Lung (tissue), 17 donors: ENCODE measurements at places on chromosomes 7 and 10. TPM values are rescaled to one million over a fixed set of nuclear protein-coding genes. Genes with fewer than 3 reads are reported as not detected.
A peak's percentile ranks its signal among the peaks of the same experiment; 100 is the strongest.

DNA sequence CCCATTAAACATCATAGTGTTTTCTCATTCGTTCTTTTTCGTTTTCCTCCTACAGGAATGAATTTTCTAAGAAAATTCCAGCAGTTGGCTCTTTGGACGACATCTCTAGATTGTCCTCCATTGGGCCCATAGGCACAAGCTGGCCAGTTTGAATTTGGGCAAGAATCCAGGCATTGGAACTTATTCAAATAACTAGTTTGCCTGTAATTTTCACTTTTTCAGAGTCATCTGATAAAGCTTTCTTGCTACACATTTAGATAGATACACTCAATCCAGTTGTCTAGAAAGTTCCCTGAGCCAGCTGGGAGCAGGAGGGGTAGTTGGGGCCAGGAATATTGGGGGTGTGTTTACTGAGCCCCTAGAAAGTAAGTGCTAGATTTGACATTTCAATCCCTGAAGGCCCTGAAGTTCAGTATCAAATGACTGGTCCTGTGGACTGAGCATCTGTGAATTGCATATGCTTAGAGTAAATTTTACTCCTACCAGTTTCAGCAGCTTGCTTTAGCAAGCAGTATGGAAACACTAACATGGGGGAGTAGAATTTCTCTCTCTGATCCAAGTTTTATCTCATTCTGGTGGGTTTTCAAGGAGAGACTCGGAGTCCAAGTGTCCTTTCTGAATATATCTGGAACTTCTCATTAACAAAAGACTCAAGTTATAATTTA, 5.2 kb downstream of the EGFR start:
- no peaks in the 10 kb centered on the region for H3K27me3 ChIP-seq
- no peak overlapping the region for H3K4me3 ChIP-seq
- no peak for DNase-seq
- H3K4me1 ChIP-seq = peaks cover 57% of the 10 kb centered on the region
- H3K36me3 ChIP-seq = peaks cover 2% of the 10 kb centered on the region

- H3K36me3 ChIP-seq = peaks cover 33% of the 10 kb centered on the region
- peak overlapping the region; percentile 25 for H3K27ac ChIP-seq
- no peak overlapping the region for H3K4me3 ChIP-seq
- no peak for DNase-seq
- peaks cover 10% of the 10 kb centered on the region for H3K4me1 ChIP-seq
- no peaks in the 10 kb centered on the region for H3K27me3 ChIP-seq
Measured at GRCh38 chr10:5645944-5646617, 20.3 kb downstream of the ASB13 start.

GRCh38 chr7:19508124-19508523, 200.7 kb downstream of the POLR1F start:
- H3K27me3 ChIP-seq = no peaks in the 10 kb centered on the region
- H3K4me3 ChIP-seq = no peak overlapping the region
- DNase-seq = no peak
- H3K4me1 ChIP-seq = no peaks in the 10 kb centered on the region
- no peak overlapping the region for H3K27ac ChIP-seq
- H3K36me3 ChIP-seq = no peaks in the 10 kb centered on the region

DNA sequence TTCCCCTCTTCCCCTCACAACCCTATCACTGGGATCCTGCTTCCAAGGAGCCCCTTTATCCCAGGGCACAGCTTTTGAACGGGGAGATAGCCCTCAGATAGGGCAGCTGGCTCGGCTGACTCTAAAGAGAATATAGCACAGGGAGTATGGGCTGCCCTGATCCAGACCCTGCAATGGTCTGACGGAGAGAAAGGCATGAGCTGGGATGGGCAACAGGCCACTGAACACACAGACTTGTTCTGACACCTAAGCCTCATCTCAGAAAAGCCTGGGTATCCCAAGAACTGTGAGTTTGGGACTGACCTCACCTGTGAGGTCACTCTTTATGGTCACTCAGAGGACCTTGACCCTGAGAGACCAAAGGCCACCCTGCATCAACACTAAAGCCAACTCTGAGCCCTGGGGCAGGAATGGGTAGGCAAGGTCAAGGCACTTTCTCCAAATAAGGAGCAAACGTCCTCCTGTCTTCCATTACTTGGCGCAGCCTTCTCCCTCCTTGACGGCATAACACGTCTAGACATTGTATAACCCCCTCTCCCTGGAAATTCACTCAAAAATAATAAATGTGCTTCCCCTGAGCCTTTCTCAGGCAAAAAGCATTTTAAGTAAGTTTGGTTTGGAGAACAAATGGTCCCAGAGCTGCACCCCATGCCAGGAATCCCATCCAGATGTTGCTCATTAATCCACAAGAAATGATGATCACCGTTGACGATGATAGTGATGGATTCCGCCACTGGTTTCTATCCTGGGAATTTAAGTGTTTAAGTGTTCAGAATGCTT, 8.2 kb upstream of the LRRC18 start:
- DNase-seq = no peak
- no peaks in the 10 kb centered on the region for H3K4me1 ChIP-seq

- H3K4me1 ChIP-seq = no peaks in the 10 kb centered on the region
- no peak for DNase-seq
- H3K36me3 ChIP-seq = no peaks in the 10 kb centered on the region
- no peaks in the 10 kb centered on the region for H3K27me3 ChIP-seq
- H3K4me3 ChIP-seq = no peak overlapping the region
- no peak overlapping the region for H3K27ac ChIP-seq
Measured at GRCh38 chr7:19181634-19182033, 36.4 kb upstream of the FERD3L start.

- H3K27me3 ChIP-seq = no peaks in the 10 kb centered on the region
- peaks cover 34% of the 10 kb centered on the region for H3K4me1 ChIP-seq
- no peak overlapping the region for H3K4me3 ChIP-seq
- H3K36me3 ChIP-seq = peaks cover 10% of the 10 kb centered on the region
- no peak overlapping the region for H3K27ac ChIP-seq
- no peak for DNase-seq
Measured at GRCh38 chr10:86509145-86509544, 12.4 kb downstream of the WAPL start.

GRCh38 chr10:44853148-44853734, 57.9 kb upstream of the TMEM72 start:
- no peak for DNase-seq
- H3K27me3 ChIP-seq = no peaks in the 10 kb centered on the region
- H3K4me3 ChIP-seq = no peak overlapping the region
- no peaks in the 10 kb centered on the region for H3K36me3 ChIP-seq

GRCh38 chr7:4849390-4849789, 12.4 kb downstream of the PAPOLB start:
- peak; percentile 53 for DNase-seq
- H3K4me3 ChIP-seq = no peak overlapping the region
- no peaks in the 10 kb centered on the region for H3K36me3 ChIP-seq
- no peak overlapping the region for H3K27ac ChIP-seq
- H3K27me3 ChIP-seq = no peaks in the 10 kb centered on the region
- H3K4me1 ChIP-seq = no peaks in the 10 kb centered on the region

- no peak overlapping the region for H3K27ac ChIP-seq
- peaks cover 7% of the 10 kb centered on the region for H3K4me1 ChIP-seq
- DNase-seq = no peak
- no peak overlapping the region for H3K4me3 ChIP-seq
- H3K27me3 ChIP-seq = no peaks in the 10 kb centered on the region
Measured at GRCh38 chr7:117588352-117588794, 108.5 kb downstream of the CFTR start.

- H3K4me1 ChIP-seq = peaks cover 1% of the 10 kb centered on the region
- no peak overlapping the region for H3K4me3 ChIP-seq
- H3K36me3 ChIP-seq = no peaks in the 10 kb centered on the region
- H3K27ac ChIP-seq = no peak overlapping the region
- no peaks in the 10 kb centered on the region for H3K27me3 ChIP-seq
- DNase-seq = no peak
Measured at GRCh38 chr10:34156781-34157425, 658.2 kb downstream of the PARD3 start.

GRCh38 chr7:17069146-17069545, 187.4 kb upstream of the AGR3 start:
- peak overlapping the region; percentile 39 for H3K27ac ChIP-seq
- H3K4me1 ChIP-seq = no peaks in the 10 kb centered on the region
- no peak overlapping the region for H3K4me3 ChIP-seq

NKX6-2 gene
- not detected for total RNA-seq

DNA sequence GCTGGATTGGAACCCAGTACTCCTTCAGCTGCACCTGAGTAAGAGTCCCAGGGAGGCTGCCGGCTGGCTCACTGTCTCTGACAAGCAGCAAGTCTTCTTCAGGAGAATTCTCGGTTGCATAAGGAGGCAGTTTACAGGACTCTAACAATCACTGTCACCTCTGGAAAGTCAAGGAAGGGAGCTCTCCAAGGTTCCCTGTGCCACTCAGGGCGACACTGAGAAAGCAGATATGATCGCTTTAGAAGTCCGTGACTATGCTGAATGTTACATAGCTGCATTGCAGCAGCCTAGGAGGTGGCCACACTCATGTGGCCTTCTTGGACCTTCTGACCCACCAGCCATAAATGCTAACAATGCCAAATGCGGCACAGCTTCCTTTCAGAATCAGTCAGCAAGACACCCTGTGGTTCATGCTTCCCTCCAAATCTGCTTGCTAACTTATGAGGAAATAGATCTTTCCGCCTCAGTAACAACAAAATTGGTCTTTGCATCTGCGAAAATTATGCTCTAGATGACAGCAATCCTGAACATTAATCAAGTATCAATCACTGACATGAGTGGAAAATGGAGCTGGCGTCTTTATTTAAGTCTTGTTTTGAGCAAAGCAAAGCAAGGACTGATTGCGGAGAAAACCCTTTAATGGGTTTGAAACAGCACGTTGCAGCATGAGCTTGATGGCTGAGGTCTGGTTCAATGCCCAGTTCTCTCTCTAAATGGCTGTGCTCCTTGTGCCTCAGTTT, 132.9 kb downstream of the ATXN7L1 start:
- no peaks in the 10 kb centered on the region for H3K27me3 ChIP-seq
- no peak overlapping the region for H3K27ac ChIP-seq
- DNase-seq = no peak
- no peak overlapping the region for H3K4me3 ChIP-seq
- peaks cover 4% of the 10 kb centered on the region for H3K4me1 ChIP-seq
- H3K36me3 ChIP-seq = no peaks in the 10 kb centered on the region

IFIT3 gene
- 27.2 TPM for total RNA-seq

DNA sequence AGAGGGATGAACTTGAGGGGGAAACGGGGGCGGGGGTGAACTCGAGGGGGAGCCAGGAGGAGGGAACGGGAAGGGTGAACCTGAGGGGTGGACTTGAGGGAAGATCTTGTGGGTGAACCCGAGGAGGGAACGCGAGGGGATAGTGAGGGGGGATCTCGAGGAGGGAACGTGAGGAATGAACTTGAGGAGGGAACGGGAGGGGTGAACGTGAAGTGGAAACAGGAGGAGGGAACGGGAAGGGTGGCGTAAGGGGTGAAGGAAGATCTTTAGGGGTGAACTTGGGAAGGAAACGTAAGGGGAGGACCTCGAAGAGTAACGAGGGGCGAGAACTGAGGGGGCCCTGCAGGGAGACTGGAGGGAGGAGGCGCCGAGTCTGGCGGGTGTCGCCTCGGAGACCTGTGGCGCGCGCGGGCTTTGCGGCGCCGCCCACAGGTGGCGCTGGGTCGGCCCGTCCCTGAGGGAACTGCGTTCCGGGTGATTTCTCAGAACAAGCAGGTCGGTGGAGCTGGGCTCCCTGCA, 651 bp downstream of the MYO3A start:
- peaks cover 20% of the 10 kb centered on the region for H3K27me3 ChIP-seq
- no peak overlapping the region for H3K27ac ChIP-seq
- no peaks in the 10 kb centered on the region for H3K4me1 ChIP-seq
- peak overlapping the region; percentile 29 for H3K4me3 ChIP-seq

DNA sequence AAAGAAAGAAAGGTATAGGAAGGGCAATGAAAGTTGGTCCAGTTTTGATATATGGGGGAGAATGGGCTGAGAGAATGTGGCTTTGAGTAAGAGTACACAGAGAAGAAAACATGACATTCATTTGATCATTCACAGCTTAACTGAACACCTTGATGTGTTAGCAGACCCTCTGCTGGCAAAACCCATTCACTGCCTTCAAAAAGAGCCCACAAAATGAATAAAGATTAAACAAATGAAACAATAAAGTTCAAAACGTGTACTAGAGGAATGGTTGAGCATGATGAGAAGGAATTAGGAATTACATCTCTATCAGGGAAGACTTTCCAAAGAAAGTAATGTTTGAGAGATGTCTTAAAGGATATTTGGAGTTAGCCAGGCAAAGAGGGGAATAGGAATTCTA, 2.1 kb downstream of the WEE2 start:
- no peaks in the 10 kb centered on the region for H3K36me3 ChIP-seq
- no peak for DNase-seq
- H3K4me1 ChIP-seq = no peaks in the 10 kb centered on the region
- H3K27ac ChIP-seq = no peak overlapping the region
- no peak overlapping the region for H3K4me3 ChIP-seq
- H3K27me3 ChIP-seq = no peaks in the 10 kb centered on the region

DNA sequence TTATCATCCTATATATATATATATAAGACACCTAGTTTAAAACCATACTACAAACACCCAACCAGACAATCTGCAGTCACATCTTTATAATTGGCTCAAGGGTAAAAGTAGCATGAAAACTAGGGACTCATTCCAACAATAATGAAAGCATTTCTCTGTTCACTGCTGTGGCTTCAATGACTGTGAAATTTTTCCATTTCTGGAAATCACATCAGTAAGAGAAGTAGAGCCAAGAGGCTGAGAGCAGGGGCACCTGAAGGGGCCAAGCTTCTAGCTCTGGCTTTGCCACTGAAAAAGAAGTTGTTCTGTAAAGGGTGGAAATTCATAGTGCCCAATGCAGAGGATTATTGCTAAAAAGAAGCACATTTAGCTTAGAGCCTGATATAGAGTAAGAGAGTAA, 158.6 kb upstream of the GLI3 start:
- H3K27ac ChIP-seq = no peak overlapping the region
- H3K27me3 ChIP-seq = no peaks in the 10 kb centered on the region
- H3K36me3 ChIP-seq = no peaks in the 10 kb centered on the region
- no peak for DNase-seq
- no peak overlapping the region for H3K4me3 ChIP-seq

GRCh38 chr7:105910172-105910571, 33.8 kb upstream of the ATXN7L1 start:
- H3K27ac ChIP-seq = no peak overlapping the region
- peaks cover 6% of the 10 kb centered on the region for H3K36me3 ChIP-seq
- H3K4me3 ChIP-seq = no peak overlapping the region
- no peaks in the 10 kb centered on the region for H3K27me3 ChIP-seq

SPDYE2B gene
- not detected for total RNA-seq

GRCh38 chr10:37710831-37711616, 146.4 kb downstream of the ZNF248 start:
- H3K27ac ChIP-seq = no peak overlapping the region
- no peaks in the 10 kb centered on the region for H3K36me3 ChIP-seq
- DNase-seq = no peak
- H3K4me3 ChIP-seq = no peak overlapping the region
- no peaks in the 10 kb centered on the region for H3K27me3 ChIP-seq

GRCh38 chr7:158609313-158609974, 21.8 kb upstream of the PTPRN2 start:
- DNase-seq = no peak
- H3K27me3 ChIP-seq = no peaks in the 10 kb centered on the region
- H3K4me1 ChIP-seq = no peaks in the 10 kb centered on the region
- H3K4me3 ChIP-seq = no peak overlapping the region
- H3K36me3 ChIP-seq = no peaks in the 10 kb centered on the region
